ENCODE measurements at places on chromosomes 11 and 22.

DNA sequence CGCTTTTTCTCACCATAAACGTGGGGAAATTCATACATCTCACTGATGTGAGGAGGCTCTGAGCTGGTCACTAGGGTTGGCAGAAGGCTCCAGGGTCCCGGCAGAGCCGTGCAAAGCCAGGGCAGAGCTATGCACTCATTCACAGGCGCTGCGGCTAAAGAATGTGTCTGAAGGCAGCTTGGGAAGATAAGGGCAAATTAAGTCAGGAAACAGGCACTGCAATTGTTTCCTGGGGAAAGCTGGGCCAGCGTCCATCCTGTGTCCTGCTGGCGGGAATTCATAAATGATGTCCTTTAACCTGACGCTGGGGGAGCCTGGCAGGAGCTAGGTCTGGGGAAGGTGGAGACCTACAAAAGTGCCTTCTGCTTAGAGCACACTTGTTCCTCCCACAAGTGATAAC, 27.6 kb downstream of the PKNOX2 start:
- no peak for DNase-seq

- no peak for DNase-seq
Measured at GRCh38 chr22:40817737-40818136, 1.4 kb downstream of the SLC25A17 start.

- no peak for DNase-seq
Measured at GRCh38 chr11:112004389-112004788, 20.8 kb upstream of the DLAT start.

- no peak for DNase-seq
Measured at GRCh38 chr11:36557991-36558390, 9.8 kb upstream of the RAG1 start.

- no peak for DNase-seq
Measured at GRCh38 chr11:117410861-117411710, 83.4 kb downstream of the CEP164 start.

- DNase-seq, result no peak
Measured at GRCh38 chr11:111631666-111632039, 29.4 kb downstream of the SIK2 start.

- no peak for DNase-seq
Measured at GRCh38 chr11:46918083-46918787, at the start of gene LRP4. Gene LRP4 (minus strand): TSS chr11:46918550. CDS start chr11:46918379, 171 bp downstream.

- DNase-seq, result no peak
Measured at GRCh38 chr11:20739107-20739506, 69.7 kb downstream of the NELL1 start.

DNA sequence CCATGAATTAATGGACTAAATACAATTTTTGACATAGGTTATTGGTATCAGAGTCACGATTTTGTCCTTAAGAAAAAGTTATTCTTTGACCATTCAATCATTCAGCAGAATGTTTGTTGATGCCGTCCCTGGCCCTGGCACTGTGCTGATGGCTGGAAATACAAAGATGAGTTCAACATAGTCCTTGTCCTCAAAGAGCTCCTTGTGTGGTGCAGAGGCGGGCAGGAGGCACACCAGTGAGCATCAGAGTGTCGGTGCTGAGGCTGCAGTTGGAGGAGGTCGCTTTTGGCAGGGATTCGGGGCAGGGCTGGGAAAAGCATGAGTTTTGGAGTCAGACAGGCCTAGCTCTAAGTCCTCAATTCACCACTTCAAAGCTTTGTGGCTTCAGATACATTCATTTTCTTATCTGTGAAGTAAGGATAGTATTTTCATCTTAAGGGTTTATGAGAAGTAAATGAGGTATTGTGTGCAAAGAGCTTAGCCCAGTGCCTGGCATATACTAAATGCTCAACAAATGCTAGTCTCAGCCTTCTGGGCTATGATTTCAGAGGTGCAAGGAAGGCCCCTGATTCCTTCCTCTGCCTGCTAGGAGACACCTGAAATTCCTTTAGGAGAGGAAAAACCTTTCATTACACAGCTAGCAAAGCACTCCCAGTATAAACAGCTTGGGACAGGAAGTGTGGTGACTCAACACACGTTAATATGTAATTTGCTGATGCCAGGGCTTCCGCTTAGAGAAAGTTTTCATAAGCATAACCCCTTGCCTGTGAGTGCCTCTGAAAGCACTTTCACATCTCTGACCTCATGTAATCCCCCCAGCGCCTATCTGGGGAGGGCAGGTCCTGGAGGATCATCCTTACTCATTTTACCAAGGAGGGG, 113.8 kb downstream of the NECTIN1 start:
- no peak for DNase-seq

GRCh38 chr22:24153353-24153752, 27.9 kb upstream of the SUSD2 start:
- no peak for DNase-seq

DNA sequence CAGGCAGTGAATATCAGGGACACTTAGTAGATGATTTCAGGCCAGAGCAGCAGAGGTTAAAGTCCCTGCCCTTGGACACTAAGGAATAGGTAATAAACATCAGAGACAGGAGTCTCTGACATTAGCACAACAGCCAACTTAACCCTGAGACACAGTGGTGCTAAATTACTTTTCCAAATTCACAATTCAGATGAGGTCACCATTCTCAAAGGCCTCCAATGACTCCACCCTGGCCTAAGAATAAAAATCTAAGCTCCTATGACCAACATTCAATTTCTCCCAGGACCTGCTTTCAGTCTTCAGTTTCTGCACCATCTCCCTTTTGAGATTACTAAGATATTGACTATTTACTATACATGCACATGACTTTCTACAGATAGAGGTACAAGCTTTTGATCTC, 42.0 kb downstream of the BLID start:
- DNase-seq, result no peak

- no peak for DNase-seq
Measured at GRCh38 chr22:20607157-20607907, 99.9 kb downstream of the MED15 start.

- DNase-seq, result no peak
Measured at GRCh38 chr22:47083379-47083986, 321.0 kb downstream of the TBC1D22A start.

GRCh38 chr11:117632306-117632705, 164.7 kb downstream of the DSCAML1 start:
- DNase-seq, result no peak
